Vagina (tissue), 2 donors: ENCODE measurements at places on chromosomes 6 and 20.

DNA sequence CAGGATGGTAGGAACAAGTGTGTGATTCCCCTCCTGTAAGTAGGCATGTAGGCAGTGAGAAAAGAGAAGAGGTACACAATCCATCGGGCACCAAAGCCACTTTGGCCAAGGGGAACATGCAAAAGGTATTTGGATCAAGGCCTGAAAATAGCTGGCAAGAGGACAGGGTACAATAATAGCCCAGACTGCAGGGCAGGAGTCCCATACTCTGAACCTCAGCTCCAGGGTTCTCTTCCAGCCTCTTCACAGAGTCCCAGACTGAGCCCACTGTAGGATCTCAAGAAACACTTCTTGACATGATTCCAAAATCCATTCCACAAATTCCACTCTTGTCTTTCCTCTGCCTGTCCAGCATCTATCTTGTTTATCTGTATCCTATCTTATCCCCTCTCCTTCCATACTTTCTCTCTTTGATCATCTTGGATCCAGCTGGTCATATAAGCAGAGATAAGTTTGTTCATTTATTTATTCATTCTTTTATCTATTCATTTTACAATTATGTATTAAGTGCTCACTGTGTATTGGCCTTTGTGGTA lies 19.7 kb downstream of the ACSS2 start:
- no peak for DNase-seq

- DNase-seq, result no peak
Measured at GRCh38 chr6:137271245-137272183, 52.3 kb upstream of the IFNGR1 start.

DNA sequence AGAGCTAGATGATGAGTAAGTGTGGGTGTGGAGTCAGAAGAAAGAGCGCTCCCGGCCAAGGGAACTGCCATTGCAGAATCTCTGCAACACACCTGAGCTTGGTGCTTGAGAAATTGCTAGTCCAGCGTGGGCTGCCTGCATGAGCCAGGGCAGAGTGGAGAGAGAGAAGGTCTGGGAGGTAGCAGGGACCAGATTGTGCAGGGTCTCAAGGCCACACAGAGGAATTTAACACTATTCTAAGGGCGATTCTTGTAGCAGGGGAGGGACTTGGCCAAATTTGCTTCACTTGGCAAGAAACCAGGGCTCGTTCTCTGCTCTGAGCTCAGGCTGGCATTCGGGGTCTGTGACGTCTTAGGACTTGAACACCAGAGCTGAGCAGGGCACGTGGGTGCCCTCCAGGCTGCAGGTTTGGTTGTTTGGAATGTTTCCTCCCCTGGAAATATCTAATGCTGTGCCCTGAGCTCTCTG lies 53.5 kb downstream of the BCAS4 start:
- DNase-seq, result no peak

GRCh38 chr6:168562576-168563151 lies 121.7 kb downstream of the SMOC2 start:
- peak; percentile 61 for DNase-seq

DNA sequence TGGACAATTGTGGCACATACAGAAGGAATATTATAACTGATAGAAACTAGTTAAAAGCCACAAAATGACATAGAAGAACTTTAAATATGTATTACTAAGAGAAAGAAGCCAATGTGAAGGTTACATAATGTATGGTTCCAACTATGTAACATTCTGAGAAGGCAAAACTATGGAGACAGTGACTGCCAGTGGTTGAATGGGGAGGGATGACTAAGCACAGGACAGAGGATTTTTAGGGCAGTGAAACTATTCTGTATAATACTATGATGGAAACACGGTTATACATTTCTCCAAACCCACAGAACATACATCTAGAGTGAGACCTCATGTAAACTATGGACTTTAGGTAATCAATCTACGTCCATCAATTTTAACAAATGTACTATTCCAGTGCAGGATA lies 22.4 kb downstream of the SYNCRIP start:
- no peak for DNase-seq

DNA sequence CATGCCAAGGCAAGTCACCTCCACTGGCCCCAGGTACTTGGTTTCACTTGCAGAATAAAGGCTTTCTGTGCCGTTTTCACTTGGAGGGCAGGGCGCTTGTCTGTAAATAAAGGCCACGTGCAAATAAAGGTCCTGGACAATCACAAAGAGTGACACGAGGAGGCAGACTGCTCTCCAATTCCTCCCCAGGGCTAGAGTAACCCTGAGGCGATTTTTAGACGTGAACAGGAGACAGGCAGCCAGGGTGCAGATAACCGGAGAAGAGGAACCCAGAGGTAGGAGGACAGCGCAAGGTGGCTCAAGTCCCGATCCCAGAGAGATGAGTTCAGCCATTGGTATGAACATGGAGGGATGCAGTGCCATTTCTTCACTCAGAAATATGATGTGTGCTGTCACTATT lies 327.4 kb downstream of the KIF16B start:
- DNase-seq, result no peak

DNA sequence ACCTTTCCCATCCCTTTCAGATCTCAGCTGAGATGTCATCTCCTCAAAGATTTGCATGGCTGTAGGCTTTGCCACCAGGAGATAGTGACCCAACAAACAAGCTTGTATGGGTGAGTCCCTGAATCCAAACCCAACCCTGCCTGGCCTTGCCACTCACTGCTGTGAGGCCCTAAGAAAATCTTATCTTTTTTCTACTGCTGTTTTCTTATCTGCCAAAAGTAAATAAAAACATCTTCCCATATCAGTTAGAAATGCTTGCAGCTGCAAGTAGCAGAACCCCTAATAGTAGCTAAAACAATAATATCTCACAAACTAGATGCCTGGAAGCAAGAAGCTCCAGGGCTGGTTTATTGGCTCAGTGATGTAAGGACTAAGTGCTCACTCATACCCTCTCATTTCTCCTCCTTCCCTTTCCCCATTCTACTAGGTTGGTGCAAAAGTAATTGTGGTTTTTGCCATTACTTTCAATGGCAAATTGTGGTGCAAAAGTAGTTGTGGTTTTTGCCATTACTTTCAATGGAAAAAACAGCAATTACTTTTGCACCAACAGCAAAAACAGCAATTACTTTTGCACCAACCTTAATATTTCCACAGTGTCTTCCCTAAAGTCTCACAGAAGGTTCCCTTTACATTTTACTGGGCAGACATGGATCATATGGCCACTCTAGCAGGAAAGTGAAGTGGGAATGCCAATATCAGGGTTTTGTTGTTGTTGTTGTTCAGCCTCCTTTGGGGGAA lies 56.7 kb upstream of the PSMF1 start:
- DNase-seq, result no peak

GRCh38 chr6:118101220-118101619 lies 194.2 kb downstream of the SLC35F1 start:
- no peak for DNase-seq

DNA sequence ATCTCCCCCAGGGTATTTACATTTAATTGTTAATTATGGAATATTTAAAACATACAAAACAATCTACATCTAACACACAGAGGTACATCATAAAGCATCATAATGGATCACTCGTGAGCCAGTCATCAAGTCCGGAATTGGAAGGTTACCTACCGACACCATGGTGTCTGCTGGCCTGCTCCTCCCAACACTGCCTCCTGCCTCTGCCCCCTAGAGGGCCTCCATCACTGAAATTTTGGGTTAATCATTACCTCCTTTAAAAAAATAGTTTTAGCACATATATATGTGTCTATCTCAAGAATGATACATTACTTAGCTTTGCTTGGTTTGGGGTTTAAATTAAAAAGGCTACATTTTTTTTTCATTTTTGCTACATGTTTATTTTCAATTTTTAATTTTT lies 114.6 kb upstream of the PDE10A start:
- no peak for DNase-seq
